ENCODE measurements at places on chromosomes 11 and 22. TPM values are rescaled to one million over a fixed set of nuclear protein-coding genes. Genes with fewer than 3 reads are reported as not detected.

DNA sequence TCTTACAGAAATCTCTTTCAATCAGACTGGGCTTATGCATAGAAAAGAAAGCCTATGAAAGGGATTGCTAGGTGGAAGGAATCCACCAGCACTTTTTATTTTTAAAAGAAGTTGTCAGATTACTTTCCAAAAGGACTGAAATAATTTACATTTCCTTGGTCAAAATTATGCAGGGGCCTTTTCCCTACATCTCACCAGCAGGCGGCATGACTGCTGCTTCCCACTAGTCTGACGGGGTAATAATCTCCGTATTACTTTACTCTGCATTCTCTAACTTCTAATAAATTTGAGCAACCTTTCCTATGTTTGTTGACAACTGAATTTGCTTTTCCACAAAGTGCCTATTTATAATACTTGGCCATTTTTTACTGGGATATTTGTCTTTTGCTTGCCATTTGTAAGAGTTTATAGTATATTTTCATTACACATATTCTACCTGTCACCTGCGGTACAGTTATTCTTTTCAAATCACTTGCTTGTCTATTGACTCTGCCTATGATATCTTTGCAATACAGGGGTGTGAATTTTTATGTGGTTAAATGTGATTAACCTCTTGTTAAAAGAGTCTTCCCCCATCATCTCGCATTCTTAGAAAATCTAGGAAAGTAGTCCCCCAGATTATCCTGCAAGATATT, 51.9 kb upstream of the USP47 start:
- DNase-seq = no peak

DNA sequence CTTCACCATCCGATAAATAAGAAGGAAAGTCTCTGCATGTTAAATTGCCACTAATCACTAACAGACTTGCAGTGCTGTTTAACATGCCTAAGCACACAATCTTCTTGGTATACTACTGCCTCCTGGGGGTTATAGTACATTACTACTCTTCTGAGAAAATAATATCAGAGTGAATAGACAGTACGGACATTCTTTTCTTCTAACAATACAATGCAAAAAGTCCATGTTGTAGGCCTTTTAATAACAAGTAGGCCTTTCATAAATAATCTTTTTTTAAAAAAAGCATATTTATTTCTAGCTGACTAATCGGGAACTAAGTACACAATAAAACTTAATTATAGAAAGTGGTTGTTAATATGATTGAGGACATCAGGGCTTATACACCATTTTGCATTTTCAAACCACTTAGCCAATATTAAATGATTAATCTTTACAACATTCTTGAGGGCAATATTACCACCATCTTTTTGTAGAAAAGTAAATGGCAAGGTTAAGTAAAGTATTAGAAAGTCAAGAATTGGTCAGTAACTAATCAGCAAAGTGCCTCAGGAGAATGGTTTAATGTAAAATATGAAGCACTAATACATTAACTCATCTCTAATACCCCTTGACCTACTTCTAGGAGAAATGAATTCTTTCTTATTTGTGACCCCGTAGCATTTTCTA, 84.7 kb downstream of the TTC28 start:
- no peak for DNase-seq

DNA sequence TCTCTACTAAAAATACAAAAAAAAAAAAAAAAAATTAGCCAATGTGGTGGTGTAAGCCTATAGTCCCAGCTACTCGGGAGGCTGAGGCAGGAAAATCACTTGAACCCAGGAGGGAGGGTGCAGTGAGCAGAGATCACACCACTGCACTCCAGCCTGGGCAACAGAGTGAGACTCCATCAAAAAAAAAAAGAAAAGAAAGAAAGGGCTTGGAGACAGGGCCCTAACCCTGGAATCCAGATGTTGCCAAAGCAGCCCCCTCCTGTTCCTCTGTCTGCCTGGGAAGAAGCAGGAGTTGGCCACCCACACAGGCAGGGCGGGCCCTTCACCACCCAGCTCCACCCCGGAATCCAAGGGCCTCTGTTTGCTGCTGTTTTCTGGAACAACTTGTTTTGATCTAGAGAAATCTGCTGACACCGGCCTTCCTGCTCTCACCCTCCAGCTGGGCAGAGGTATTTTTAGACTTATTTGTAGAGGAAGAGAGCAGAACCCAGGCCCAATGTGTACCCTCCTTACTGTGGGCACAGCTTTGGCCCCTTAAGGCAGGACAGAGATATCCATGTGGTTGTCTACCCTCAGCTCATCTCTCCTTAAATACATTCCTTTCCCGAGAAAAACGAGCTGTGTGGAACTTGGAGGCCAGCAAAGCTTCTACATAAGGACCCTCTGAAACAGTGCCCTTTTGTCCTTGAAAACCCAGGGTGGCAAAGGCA, 2.7 kb upstream of the NEAT1 start:
- peak; percentile 97 for DNase-seq

DNA sequence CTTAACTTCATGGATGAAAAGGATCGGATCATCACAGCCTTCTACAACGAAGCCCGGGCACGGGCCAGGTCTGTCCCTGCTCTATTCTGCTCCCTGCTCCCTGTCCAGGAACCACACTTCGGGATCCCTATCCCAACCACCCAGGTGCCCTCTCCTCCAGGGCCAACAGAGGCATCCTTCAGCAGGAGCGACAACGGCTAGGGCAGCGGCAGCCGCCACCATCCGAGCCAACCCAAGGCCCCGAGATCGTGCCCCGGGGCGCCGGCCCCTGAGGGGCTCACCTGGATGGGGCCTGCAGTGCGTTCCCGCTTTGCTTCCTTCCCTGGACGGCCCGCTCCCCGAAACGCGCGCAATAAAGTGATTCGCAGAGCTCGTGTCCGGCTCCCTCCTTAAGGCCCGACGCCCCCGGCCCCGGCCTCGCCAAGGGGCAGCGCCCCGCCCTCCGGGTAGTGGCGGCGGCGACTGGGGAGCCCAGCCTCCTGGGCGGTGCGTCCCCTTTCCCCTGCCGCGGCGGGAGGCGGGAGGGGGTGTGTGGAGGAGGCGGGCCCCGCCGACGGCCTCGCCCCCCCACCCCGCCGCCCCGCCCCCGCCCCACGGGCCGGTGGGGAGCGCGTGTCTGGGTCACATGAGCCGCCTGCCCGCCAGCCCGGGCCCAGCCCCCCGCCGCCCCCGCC, at the start of gene VEGFB:
VEGFB (plus strand) TSS at position 672 of the 674 bp plus-strand sequence. CDS start 250 bp downstream, outside the sequence.
- peak; percentile 88 for DNase-seq

GRCh38 chr11:127057126-127057525, 56.6 kb upstream of the KIRREL3 start:
- DNase-seq = no peak

SERGEF gene
- 22.4 TPM for total RNA-seq

DNA sequence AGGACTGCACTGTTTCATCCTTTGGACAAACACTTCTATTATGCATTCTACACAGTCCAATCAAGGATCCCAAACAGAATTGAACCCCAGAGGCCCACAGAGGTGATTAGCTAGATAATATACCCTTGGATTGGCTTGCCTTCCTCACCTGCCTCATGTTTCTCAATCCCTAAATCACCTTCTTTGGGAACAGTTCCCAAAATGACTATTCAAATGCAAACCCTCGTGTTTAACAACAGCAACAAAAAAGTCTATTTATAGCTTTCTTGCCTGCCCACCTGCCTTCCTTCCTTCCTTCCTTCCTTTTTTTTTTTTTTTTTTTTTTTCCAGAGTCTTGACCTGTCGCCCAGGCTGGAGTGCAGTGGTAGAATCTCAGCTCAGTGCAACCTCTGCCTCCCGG, 180.0 kb downstream of the CNTN5 start:
- DNase-seq = no peak

TESMIN gene
- total RNA-seq = 0.46 TPM

DNA sequence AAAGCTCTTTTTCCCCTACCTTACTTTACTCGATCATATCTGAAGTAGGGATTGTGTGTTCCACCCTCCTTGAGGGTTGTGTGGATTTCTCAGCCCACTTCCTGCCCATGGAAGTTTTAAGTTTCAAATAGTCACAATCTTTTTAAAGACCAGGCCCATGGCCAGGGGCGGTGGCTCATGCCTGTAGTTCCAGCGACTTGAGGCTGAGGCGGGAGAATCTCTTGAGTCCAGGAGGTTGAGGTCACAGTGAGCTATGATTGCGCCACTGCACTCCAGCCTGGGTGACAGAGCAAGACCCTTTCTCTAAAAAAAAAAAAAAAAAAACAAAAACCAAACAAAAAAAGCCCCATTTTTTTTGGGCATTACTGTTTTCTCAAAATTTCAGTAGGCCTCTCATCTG, 36.3 kb upstream of the LRRC10B start:
- DNase-seq = no peak

RASGRP2 gene
- total RNA-seq = 30.8 TPM

GRCh38 chr11:105100981-105101630, 38.5 kb downstream of the CARD18 start:
- no peak for DNase-seq

DNA sequence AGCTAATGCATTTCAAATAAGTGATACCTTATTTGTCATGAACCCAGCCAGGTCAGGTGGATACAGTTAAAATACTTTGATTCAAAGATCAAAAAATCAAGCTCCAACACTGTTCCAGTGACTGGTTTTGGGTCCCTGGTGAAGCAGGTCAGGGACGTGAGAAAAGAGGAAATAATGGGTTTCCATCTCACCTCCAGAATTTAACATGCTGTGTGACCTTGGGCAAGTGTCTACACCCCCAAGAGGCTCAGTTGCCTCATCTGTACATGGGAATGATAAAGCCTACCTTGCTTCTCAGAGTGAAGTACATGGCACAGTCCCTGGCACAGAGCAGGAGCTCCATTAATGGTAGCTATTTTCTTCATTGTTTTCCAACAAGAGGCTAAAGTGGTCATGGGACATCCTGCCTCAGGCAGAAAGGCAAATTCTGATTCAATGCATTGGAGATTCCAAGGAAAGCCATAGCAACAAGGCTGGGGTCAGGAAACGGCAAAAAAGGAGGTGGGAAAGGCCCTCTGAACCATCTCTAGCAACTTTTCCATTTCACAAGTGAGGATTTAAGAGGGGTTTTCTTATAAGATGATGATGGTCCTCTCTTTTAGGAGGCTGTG, 108.5 kb downstream of the CSNK2A3 start:
- no peak for DNase-seq

- no peak for DNase-seq
Measured at GRCh38 chr11:603154-603553, 12.6 kb downstream of the IRF7 start.

- DNase-seq = no peak
Measured at GRCh38 chr22:33038131-33038772, 19.9 kb downstream of the SYN3 start.

DNA sequence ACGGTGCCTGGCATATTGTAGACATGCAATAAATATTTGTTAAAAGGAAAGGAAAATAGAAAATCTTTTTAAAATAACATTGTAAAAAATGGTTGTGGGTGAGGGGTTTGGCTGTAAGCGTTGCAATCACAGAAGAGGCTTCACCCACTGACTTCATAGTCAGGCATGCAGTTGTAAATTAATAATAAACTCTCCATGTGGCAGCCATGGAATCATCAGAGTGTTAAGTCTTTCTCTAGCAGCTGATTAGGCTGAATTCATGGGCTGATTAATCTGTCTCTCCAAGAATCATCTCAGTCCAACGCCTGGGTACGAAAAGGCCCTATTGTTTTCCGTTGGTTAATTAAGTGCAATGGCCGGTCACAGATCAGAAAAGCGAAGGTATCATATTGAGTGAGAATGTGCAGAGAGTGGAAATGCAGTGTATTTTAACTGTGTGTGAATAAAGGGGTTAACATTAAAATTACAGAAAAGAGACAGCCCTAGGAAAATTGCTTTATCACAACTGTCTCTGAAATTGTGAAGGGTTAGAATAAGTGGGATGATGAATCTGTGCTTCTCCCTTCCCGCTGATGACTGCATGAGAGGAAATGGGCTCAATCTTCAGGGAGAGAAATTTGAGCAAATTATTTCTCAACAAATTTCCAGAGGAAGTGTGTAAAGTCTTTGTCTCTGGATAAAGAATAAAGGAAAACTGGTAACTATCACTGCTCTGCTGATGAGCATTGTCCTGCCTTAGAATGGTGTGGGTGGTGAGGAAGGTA, 269.0 kb downstream of the FAM76B start:
- no peak for DNase-seq

DNA sequence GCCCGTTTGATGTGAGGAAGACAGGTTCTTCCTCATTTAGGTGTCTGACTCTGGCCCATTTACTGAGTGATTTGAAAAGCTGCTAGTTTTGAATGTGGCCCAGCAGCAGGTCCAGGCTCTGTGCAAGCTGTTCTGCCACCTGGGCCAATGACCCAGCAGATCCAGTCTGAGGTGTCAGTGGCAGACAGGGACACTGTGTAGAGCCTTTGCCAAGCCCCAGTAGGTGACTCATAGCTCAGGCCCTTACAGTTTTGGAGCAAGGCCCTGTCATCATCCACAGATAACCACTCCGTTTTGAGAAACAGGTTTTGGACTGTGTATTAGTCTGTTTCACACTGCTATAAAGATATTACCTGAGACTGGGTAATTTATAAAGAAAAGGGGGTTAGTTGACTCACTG, 23.9 kb downstream of the TSPAN32 start:
- DNase-seq = peak; percentile 78

GRCh38 chr11:7486781-7487140, 1.5 kb downstream of the OLFML1 start:
- DNase-seq = no peak

- peak; percentile 49 for DNase-seq
Measured at GRCh38 chr22:49213731-49214352, 613.8 kb downstream of the BRD1 start.

ALKBH3 gene
- total RNA-seq = 17.2 TPM

GRCh38 chr22:30422481-30423300, 2.9 kb upstream of the MTFP1 start:
- DNase-seq = no peak

- DNase-seq = no peak
Measured at GRCh38 chr11:102279641-102280170, 37.6 kb upstream of the BIRC3 start.

- DNase-seq = no peak
Measured at GRCh38 chr11:110262072-110262403, 34.4 kb downstream of the RDX start.

Data from cardiac septum (tissue), 1 donor.